ENCODE measurements at places on chromosomes 5 and 9. TPM values are rescaled to one million over a fixed set of nuclear protein-coding genes. Genes with fewer than 3 reads are reported as not detected.

The KYAT1 gene
- 14.7 TPM for total RNA-seq

The C5orf34 gene
- total RNA-seq, result 13.8 TPM

The SOX30 gene
- not detected for total RNA-seq

The RUFY1 gene
- 29.6 TPM for total RNA-seq

The CCDC152 gene
- total RNA-seq, result 5.1 TPM

The CDC20B gene
- not detected for total RNA-seq

The NPR3 gene
- not detected for total RNA-seq

The BAAT gene
- total RNA-seq, result 0.27 TPM

The OSMR gene
- 1.2 TPM for total RNA-seq

DNA sequence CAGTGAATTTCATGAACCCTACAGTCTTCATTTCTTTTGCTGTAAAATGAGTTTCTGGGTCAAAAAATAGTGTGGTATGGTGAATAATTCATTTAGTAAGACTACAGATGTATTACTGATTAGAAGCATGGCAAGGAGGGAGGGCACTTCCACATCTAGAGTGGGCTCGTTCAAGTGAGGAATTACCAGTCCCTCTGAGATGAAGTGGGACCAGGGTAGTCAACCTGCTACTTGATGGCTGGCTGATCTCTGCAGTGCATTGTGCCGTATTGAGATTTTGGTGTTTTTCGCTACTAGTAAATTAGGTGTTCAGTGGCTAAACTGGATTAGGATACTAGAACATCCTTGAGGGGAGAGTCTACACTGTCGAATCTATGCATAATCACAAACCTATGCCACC lies 10.8 kb downstream of the CDC37L1 start:
- no peak for DNase-seq

DNA sequence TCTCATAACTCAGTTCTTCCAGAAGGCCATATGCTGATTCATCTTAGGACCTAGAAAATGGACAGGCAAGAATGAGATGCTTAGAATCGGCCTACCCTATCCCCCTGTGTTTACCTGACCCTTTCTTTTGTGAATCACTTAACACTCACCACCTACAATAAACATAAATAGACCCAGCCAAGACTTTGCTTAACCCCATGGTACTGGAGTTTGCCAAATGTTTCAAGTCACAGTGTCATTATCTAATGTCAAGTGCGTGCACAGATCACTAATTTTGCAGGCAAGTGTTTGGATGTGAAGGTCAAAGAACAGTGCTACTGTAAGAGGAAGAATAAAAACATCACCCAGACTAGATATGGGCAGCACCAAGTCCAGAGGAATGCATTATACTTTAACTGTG lies 77.5 kb downstream of the GLIS3 start:
- DNase-seq, result no peak

DNA sequence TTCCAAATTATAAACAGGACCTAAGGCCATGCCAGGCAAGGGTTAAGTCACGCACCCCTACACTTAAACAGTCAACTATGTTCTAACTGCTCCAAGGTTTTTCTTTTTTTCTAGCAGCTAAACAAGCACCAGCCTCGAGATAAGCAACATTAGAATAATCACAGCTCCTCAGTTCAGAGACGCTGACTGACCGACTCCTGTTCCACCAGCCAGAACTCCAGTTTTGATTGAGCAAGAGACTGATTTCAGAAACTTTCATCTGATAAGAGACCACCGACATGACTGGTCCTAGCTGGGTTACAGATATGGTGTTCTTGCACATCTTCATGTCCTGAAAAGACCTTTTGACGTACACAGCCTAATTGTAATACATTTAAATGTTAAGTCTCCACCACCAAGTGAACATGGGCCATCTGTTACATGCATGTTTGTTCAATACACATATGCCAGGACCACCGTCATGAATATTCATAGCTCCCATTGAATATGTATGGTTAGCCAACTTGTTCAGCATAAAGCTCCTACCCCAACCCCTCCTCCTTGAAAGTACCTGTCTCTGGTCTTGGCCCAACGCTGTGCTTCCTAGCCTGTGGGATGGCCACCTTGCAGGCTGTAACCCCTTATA lies 23.7 kb upstream of the OTULINL start:
- no peak for DNase-seq

GRCh38 chr9:118321788-118322187 lies 617.6 kb downstream of the TLR4 start:
- DNase-seq, result no peak

DNA sequence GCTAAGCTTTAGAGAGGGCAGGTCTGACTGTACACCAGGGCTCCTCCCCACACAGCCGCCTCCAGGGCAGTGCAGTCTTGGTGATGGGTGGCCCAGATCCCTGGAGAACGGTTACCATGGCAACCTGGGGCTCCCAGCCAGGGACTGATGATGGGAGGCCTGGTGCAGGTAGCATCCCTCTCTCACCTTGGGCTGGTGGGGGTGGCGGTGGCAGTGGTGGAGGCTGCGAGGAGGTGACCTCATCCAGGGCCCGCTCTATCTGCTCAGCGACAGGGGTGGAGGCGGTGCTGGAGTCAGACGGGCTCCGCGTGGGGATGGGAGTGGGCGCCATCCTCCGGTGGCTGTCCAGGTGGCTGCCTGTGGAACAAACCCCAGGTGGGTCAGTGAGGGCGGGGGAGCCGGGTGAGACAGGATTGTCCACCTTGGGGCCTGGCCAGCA lies 12.3 kb downstream of the PRR7 start:
- peak; percentile 41 for DNase-seq

- DNase-seq, result no peak
These were observed 127.4 kb downstream of the PALM2AKAP2 start for GRCh38 chr9:109907400-109907799.

DNA sequence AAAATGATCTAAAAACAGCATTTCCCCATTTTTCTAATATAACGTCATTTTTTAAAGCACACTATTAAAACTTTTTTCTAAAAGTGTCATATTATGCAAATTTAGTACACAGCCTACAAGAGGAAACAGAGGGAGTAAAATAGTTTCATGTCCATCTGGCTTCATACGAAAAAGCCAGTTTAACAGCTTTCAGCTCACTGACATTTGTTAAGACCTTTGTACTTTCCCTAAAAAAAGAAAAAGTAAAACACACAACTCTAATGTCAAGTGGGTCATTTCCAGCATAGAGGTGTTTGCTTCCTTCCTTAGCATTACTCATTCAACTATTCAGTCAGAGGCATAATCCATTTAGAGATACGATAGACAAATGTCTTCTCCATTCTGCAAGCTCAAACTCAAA lies 49.4 kb downstream of the ABHD17B start:
- no peak for DNase-seq

- DNase-seq, result no peak
These were observed 21.5 kb downstream of the DCANP1 start for GRCh38 chr5:135425641-135426040.

DNA sequence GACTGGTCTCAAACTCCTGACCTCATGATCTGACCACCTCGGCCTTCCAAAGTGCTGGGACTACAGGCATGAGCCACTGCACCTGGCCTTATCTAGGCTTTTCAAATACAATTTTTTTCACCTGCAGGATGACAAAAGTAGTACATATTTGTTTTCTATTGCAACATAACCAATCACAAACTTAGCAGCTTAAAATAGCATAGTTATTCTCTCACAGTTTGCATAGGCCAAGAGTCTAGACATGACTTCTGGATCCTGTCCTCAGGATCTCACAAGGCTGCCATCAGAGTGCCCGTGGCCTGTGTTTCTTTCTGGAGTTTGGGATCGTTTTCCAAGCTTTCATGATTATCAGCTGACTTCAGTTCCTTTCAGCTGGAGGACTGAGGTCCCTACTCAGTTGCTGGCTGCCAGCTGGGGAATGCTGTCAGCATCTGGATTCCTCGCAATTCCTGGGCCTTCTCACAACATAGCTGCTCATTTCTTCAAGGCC lies 348.9 kb downstream of the ARHGEF28 start:
- no peak for DNase-seq

- DNase-seq, result no peak
These were observed 6.6 kb upstream of the MSMP start for GRCh38 chr9:35760651-35761050.

- peak; percentile 6 for DNase-seq
These were observed 1002.7 kb downstream of the CDH18 start for GRCh38 chr5:18985171-18985758.

DNA sequence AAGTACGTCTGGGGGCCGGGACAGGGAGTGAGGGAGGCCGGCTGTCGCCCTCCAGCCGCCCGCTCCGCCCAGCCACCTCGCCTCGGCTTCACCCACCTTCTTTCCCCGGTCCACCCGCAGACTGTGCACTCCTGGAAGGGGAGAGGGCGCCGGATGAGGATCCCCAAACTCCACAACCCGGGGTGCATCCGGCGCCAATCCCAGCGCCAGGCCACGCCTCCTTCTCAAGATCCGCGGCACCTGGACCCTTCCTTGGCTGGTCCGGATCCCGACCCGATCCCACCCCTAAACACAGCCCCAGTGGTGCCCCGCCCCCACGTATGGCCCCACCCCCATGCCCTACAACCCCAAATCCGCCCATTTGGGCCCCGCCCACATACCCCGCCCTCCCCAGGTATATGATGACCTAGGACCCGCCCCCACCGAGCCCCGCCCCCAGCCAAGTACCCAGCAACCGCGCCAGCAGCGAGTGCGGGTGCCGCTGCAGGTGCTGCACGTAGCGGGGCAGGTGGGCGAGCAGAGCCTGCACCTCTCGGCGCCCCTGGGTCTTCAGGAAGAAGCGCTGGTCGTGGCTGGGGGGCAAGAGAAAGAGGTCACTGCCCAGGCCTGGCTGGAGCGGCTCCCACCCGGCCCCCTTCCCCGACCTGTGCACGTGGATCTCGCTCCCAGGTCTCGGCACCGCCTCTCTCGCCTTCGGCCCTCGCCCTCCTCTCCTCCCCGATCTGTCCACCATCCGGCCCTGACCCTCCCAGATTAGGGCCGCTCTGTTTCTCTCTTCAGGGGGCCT lies 3.2 kb downstream of the PIP5KL1 start:
- peak; percentile 92 for DNase-seq

DNA sequence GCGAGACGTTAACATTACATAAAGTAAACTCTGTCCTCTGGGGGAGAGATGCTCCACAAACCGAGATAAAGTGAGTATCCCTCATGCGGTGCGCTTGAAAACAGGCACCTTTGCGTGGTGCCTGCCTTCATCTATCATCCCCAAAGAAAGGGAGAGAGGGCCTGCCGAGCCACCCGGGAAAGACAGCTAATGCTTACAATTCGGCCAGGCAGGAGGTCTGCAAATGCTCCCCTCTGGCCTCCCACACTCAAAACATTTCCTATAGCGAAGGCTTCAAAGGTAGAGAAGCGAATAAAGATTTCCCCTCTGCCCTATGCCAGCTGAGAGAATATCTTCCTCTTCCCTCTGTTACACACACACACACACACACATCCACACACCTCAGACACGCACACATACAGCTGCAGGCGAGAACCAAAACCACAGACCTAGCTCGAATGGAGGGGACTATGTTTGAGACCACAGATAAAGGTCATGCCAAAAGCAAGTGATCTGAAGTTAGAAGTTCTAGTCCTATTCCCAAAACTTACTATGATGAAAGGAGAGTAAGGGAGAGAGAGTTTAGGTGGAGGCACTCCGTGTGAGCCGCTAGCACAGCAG lies 132.8 kb downstream of the CRB2 start:
- DNase-seq, result no peak

- no peak for DNase-seq
These were observed 176.6 kb upstream of the KCNN2 start for GRCh38 chr5:114185274-114185673.

- no peak for DNase-seq
These were observed 21.1 kb downstream of the ZDHHC11B start for GRCh38 chr5:763397-763796.
